Activated CD4-positive, alpha-beta T cell treated with anti-CD3 and anti-CD28 coated beads, Interleukin-2, amount 50 U/mL, for 1 hour (primary cell): ENCODE measurements at places on chromosomes 11 and 22.

GRCh38 chr22:43783777-43784176, 28.3 kb downstream of the EFCAB6 start:
- no peak for DNase-seq

DNA sequence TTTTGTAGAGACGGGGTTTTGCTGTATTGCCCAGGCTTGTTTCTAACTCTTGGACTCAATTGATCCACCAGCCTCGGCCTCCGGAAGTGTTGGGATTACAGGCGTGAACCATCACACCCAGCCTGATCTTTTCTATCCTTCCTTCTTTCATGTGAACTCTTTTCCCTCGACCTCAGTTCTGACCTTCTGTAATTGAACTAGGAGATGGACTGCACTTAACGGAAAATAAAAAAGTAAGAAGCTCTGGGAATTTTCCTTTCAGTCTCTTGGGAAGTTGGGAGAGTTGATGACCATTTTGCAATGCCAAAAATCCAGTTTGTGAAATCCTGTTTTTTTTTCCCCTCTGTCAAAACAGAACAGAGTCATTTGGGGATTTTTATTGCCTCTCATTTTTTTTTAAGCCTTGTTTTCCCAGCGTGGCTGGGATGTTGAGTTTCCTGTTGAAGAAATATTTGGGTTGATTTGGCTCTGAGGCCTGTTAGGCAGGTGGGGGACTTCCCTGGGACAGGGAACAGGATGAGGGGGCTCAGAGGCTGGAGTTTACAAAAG, 26.9 kb upstream of the CYB5R3 start:
- DNase-seq: no peak

DNA sequence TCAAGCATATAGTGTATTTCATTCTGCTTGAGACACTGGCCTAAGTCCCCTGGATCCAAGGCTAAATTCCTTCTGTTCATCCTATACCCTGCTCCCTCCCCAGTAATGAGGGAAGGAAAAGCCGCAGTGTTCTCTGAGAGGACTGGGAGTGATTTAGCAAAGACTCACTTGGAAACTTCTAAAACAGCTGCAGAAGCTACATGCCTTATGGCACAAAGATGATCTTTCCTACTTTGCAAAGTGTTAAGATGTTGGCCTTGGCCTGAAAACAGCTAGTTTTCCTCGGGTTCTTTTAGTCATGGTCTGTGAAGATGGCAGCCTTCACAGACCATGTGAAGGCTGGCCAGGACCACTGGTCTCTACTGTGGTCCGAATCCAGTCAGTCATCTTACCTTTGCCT, 65.7 kb downstream of the ABTB2 start:
- no peak for DNase-seq

DNA sequence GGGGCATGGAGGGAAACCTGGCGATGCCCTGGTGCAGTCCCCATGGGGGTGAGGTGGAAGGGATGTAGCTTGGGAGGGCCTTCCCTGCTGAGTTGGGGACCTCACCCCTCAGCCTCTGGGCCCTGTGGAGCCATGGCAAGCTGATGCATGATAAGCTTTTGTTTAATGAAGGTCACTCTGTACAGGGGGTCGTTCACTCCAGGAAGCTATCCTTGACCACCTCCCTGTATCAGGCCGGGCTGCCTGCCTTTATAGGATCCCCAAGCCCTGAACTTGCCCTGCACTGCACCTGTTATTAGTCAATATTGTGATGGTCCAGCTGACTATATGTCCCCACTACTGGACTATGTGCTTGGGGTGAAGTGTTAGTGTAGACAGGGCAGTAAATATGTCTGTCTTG, 49.7 kb upstream of the MYEOV start:
- no peak for DNase-seq

DNA sequence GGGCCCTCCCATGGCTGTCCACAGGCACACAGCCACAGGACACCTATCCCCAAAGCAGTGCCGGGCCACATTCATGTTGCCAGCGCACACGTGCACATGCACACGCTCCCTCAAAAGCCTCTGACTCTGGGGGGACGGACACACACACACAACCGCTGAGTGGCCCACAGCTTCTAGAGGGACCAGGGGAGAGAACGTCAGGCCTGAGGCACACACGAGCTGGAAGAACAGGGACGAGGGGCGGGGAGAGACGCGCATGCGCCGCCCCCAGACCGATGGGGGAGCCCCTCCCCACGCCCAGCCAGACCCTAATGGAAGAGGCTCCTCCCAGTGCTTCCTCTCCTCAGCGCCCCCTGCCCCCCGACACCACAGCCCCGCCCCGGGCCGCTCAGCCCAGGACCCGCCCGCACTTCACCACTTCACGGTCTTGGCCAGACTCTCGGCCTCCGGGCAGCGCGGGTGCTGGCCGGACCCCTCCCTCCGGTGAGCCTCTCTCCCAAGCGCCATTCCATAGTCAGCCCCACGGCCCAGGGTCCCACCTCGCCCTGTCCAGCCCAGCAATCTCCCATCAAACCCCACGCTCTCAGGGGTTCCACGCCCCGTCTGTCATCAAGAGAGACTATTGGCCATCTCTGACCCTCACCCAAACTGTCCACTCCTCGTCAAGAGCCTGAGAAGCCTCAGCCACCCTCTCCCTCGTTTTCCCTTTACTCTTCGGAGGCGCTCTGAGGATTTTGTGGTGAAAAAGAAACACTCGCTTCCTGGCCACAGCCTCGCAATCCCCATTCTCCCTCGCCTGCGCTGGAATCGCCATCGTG, 11.7 kb downstream of the NRXN2 start:
- no peak for DNase-seq
